Stimulated activated CD4-positive, alpha-beta T cell treated with anti-CD3 and anti-CD28 coated beads, Interleukin-1b, Interleukin-23, amount 100 ng/mL, for 4 hours (primary cell): ENCODE measurements at places on chromosomes 13 and 19.

DNA sequence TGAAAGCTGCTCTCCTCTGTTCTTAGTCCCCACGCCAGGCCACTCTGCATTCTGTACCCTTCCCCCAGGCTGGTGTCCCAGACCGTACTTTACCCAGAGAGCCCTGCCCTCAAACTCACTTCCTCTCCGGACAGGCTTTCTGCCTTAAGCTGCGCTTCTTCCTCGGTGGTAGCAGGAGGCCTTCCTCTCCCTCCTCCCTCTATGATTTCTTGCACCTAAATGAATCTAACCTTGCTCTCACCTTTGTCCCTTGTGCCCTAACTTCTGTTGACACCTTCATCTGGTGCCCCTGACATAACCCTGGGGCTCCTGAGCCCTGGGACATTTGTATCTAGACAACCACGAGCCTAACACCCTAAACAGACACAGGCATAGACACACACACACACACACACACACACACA, 29.6 kb upstream of the CEACAM21 start:
- DNase-seq = no peak

DNA sequence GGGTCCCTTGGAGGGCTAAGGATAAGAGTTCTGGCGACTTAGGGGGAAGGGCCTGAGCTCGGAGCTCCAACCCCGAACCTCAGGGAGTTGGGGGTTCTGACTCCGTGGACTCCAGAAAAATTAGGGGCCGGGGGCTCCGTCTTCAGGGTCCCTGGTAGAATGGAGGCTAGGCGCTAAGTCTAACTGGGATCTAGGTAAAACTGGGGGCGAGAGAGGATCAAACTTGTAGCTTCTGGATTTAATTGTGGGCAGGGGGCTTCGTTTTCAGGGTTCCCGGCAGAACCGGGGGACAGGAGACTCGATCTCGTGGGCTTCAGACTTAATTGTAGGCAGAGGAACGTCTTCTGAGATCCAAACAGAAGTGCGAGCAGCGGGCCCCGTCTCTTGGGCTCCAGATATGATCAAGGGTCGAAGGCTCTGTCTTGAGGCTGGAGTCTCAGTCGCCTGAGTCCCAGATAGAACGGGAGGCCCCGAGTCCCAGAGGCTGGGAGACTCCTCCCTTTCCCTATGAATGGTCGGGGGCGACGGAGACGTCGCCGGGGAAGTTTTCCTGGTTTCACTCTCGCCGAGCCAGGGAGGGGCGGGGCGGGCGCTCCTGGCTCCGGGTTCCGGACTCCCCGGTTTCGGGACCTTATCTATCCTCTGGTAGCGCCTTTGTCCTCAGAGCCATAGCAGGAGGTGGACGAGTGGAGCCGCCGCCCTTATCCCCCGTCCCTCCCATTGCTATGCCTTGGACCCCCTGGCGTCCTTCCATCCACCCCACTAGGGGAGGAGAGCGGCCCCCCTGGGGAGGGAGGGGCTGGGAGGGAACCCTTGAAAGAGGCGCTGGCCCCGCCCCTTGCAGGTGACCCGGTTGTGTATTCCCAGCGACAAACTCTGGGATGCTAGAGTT, 1.3 kb downstream of the NECTIN2 start:
- DNase-seq = no peak

DNA sequence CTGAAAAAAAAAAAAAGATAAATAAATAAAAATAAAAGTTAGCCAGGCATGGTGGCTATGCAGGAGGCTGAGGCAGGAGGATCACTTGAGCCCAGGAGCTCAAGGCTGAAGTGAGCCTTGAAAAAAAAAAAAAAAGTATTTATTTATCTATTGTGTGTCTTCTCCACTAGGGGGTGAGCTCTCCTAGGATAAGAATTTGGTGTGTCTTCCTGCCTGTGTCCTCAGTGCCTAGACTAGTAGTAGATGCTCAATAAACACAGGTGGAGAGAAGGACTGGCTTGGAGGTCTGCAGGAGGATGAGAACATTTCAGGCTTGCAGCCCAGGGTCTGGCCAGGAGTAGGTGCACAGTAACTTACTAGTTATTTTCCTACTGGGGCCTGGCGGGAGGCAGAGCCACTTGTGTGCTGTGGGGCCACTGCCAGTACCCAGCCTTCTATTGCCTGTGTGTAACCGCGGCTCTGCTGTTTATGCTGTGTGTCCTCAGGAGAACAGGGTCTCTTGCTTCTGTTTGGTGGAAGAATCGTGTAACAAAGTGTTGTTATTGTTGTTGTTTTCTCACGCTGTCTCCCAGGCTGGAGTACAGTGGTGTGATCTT, 5.4 kb downstream of the LMTK3 start:
- DNase-seq = no peak

GRCh38 chr19:55679343-55680257, 4.6 kb downstream of the EPN1 start:
- no peak for DNase-seq

DNA sequence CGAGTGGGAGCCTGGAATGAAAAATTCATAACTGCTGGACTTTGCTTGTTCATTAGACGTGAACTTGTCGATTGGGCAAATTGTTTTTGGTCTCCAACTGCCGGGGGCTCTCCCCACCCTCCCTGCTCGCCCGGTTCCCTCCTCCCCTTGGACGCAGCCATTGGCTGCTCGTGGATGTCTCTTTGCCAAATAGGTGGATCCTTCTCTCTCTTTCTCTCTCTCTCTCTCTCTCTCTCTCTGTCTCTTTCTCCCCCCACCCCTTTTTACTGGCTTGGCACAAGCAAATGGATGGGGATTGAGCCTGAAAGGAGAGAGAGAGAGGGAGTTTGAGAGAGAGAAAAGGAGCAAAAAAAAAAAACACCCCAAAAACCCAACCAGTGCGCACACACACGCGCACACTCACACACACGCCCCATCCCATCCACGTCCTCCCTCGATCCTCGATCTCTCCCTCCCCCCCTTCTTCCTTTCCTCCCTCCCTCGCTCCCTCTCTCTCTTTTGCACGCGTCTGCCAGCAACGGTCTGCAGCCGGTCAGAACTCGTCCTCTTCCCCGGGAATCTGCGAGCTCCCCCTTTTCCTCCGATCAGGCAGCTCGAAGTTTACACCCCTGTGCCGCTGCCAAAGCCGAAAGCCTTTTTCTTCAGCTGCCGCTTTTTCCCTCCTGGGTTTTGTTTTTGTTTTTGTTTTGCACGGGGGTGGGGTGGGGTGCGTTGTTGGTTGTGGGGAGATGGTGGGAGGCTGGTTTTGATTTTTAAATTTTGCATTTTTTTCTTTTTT, 27.8 kb downstream of the NFIX start:
- no peak for DNase-seq

GRCh38 chr13:59991395-59991794, 172.3 kb downstream of the DIAPH3 start:
- no peak for DNase-seq

DNA sequence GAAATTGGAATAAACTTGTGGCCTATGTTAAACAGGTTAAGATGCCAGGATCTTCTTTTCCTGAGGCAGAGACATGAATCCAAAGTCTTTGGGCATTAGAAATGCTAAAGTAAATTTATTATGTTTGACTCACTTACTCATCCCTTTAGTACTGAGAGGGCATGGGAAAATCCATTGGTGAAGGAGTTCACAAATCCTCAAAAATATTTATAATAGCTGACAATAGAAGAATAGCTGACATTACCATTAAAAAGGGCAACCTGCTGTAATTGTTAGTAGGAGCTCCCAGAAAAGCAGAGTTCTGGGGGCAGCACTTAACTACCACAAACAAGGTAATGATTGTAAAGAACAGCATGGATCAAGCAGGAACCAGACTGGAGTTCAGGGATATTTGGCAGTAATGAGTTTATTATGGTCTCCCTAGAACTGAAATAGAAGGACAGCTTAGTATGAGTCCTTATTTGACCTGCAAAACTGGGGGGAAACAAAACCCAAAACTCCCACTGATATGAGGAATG, 285.8 kb upstream of the KLHL1 start:
- DNase-seq = no peak

- DNase-seq = no peak
These were observed 30.5 kb upstream of the ATP12A start for GRCh38 chr13:24649688-24650043.

GRCh38 chr19:39237200-39238184, 7.3 kb downstream of the IFNL3 start:
- no peak for DNase-seq

DNA sequence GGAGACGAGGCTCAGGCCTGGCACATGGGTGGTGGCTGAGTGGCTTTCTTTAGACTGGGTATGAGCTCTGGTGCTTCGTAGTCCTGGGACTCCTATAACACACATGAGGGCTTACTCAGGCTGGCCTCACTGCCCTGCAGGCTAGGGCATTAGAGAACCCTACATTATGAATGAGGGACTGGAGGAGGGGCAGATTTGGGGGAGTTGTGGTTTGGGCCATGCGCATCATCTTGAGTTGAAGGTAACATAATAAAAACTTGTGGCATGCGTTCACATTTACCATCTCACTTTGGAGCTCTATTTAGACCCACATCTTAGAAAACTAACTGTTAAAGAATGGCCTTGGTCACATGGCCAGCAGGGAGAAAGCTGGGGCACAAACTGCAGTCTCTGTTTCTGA, 54.2 kb downstream of the STARD13 start:
- DNase-seq = no peak

DNA sequence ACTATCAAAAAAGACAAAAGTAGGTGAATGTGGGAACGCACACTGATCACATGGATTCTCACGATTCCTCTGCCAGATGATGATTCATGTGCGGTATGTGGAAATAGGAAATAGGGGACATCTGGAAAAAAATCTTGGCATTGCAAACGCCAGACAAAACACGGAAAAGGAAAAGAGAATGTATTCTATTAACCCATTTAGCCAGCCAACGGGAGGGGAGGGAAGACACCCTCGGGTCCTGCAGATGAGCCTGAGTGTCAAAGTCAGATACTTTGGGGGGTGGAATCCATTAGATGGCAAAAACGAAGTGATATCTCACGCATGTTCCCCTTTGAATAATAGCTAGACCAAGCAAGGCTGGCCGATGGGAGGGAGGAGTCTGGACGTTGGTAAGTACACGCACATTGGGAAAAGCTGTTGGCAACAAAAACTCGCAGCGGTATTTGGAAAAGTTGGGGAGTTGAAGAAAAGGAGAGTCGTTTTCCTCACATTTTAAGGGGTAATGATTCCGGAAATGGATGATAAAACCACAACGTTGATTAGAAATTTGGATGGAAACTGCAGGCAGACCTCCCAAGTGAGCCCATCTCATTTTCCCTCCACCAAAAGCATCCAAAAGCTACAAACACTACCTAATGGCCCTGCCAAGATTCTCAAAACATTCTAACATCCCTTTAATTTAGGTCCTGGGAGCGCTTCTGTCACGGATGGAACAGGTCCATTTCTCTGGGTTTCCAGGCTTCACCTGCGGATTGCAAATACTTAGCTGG, 73.6 kb downstream of the COL4A1 start:
- DNase-seq = no peak

DNA sequence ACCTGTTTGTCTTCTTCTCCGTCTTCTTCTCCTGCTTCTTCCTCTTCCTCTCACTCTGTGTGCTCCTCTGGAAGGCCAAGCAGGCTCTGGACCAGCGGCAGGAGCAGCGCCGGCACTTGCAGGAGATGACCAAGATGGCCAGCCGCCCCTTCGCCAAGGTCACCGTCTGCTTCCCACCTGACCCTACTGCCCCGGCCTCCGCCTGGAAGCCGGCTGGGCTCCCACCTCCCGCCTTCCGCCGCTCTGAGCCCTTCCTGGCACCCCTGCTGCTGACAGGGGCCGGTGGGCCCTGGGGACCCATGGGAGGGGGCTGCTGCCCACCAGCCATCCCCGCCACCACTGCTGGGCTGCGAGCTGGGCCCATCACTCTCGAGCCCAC, 13.9 kb downstream of the CNFN start:
- DNase-seq = no peak

DNA sequence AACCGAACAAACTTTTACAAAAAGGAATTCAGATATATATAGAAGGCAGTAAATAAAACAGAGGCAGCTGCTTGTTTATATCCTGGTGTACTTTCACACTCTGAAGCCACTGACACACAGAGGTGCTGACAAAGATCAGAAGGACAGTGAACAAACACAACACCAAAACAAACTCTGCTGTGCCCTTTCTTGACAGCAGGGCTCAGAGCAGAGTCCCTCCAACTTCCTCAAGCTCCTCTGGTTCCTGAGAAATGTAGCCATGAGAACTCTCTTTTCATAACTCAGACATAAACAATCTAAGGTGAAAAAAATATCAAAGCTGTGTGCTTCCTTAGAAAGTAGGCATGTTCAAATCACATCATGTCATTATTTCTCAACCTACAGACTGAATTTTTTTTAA, 1052.8 kb upstream of the SPRY2 start:
- DNase-seq = no peak

DNA sequence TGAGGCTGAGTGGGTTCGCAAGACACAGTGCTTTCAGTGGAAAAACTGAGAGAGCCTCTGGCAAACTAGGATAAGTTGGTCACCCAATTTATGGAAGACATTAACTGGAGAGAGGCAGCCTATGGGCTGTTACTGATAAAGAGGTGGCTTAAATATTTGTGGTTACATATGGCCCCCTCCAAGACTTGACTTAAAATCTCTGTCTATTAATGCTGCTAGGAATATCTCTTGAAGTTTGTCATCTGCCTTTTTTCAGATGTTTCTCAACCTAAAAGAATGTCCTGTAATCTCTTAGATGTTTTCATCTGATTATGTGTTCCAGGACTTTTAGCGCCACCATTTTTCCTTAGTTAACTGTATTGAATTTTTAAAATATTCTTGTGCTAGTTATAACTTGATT, 54.6 kb downstream of the NAA16 start:
- no peak for DNase-seq

DNA sequence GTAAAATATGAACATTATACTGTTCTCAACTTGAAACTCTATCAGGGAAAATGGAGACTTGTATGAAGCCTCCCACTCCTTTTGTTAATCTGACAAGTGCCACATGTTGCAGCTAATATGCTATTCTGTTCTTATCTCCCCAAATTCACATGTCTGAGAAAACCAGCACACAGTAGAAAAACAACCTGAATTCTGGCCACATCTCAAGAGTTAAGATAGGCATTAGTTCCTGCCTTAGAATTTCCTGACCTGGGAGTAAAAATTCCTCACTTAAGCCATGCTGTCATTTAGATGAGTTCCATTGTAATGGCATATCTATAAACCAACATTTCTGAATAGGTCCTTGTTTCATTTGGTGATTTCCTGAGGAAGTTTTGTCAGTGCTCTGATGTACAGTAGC, 1098.5 kb downstream of the EFNB2 start:
- no peak for DNase-seq

DNA sequence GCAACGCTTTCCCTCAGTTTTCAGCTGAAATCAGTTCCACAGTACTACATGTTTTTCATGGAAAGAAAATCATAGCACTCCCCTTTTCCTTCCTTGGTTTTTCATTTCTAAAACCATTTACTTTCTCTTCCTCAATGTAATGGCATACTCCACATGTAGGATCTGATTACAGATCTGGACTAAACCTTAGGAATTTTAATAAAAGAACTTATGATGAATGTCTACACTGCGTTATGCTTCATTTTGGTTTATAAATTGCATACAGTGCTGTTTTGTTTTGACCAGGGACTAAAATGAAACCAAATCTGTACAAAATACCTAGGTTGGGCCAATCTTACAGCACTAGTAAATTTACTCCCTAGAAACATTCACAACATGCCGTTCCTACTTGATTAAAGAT, 589.9 kb downstream of the TBC1D4 start:
- DNase-seq = no peak
